ENCODE measurements at places on chromosomes 11 and 22.
A peak's percentile ranks its signal among the peaks of the same experiment; 100 is the strongest.

- DNase-seq, result no peak
Measured at GRCh38 chr11:68412593-68413475, 47.7 kb upstream of the PPP6R3 start.

- no peak for DNase-seq
Measured at GRCh38 chr11:17098038-17098437, 20.6 kb upstream of the RPS13 start.

DNA sequence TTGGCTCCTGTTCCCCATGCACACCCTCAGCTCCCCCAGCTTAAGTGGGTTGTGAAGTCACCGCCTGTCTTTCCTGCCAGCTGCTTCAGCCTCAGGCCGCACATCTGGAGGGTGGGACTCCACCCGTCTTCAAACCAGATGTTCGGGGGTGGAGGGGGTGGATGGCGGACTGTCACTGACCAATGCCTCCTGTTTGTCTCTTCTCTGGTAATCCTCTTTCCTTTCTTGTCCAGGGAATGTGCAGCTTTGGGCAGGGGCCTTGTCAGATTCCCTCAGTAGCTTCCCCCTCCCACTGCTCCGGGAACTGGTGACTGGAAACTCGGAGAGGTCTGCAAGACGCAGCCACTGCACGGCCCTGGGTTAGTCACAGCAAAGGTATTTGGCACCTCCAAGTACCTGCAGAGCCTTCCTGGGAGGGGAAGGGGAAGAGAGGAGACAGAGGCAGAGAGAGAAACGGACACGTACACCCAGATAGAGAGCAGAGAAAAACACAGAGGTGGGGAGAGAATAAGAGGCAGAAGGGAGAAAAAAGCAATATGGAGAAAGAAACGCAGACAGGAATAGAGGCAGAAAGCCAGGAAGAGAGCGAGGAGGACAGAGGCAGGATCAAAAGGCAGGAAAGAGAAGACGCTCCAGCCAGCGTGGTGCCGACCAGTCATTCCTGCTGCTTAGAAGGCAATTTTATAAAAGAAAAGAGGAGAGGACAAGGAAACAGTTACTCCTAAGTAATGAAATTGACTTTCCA, 56.1 kb upstream of the TIMP3 start:
- no peak for DNase-seq

- no peak for DNase-seq
Measured at GRCh38 chr11:73989156-73989555, 6.5 kb upstream of the UCP2 start.

DNA sequence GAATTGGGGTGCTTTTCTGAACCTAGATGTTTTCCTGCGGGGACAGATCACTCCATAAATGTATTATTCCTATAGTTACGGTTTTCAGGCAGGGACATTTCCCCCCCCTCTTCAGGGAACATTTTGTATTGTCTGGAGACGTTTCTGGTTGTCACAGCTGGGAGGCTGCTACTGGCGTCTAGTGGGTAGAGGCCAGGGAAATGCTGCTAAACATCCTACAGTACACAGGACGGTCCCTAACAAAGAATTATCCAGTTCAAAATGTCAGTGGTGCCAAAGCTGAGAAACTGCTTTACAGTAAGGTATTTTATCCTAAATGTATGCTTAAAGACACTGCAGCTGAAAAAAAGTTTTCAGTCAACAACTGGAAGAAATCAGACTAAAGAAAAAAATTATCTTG, 19.4 kb downstream of the PIWIL4 start:
- DNase-seq, result no peak

DNA sequence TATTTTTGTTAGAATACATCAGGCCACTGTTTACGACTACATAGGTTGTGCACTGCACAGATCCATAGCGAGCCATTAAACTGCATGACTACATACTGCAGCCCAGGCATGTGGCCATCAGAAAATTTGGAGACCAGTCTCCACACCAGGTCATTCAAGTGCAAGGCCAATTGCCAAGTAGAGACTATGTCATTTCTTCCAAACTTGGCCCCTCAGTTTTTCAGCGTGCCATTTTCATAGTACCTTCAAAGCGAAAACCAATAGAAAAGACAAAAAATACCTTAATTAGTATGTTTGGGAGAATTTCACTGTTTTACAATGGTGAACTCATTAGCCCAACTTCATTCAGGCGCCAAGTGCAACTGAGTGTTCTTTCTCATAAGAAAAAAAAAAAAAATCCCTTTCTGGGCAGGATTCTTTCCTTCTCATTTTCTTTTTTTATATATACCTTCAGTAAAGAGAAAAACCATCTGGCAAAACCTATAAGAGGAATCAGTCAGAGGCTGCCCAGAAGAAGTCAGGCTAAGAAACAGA, 30.4 kb downstream of the PAMR1 start:
- no peak for DNase-seq

DNA sequence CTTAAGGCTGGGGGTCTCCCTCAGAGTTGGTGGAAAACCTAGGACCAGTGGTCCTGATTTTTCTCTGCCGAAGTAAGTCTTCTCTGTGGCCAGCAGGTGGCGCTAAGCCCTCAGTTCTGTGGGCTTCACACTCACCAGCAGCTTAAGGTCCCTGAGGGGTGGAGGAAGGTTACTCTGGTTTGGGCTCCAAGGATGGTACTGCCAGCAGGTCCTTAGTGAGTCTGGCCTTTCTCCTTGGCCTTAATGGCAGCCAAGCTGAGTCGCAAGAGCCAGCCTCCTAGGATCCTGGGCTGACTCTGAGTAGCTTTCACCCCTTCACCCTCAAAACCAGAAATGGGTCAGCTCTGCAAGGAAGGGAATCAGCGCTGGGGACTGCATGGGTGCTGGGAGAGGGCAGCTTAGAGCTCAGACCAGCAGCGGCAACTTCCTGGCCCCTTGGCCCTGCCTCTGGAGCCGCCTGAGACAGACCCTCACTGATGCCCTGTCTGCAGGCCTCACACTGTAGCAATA, 4.4 kb downstream of the KCNJ11 start:
- peak; percentile 63 for DNase-seq

- DNase-seq, result no peak
Measured at GRCh38 chr11:2015025-2015424, 17.4 kb upstream of the H19 start.

DNA sequence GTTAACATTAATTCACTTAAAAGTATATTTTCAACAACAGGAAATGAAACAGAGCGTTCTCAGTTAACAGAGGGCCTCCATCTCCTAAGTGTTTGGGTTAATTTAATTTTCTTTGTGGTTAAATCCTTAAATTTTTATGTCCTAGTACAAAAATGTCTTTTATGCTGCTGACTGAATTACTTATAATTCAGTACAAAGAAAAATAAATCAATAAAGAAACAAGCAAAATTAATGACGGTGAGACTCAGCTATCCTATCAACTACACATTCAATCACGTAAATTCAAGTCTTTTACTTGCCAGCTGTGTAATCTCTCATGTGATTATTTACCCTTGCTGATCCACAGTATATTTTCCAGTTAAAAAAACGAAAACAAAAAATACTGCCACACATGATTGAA, 81.4 kb downstream of the BBOX1 start:
- no peak for DNase-seq

DNA sequence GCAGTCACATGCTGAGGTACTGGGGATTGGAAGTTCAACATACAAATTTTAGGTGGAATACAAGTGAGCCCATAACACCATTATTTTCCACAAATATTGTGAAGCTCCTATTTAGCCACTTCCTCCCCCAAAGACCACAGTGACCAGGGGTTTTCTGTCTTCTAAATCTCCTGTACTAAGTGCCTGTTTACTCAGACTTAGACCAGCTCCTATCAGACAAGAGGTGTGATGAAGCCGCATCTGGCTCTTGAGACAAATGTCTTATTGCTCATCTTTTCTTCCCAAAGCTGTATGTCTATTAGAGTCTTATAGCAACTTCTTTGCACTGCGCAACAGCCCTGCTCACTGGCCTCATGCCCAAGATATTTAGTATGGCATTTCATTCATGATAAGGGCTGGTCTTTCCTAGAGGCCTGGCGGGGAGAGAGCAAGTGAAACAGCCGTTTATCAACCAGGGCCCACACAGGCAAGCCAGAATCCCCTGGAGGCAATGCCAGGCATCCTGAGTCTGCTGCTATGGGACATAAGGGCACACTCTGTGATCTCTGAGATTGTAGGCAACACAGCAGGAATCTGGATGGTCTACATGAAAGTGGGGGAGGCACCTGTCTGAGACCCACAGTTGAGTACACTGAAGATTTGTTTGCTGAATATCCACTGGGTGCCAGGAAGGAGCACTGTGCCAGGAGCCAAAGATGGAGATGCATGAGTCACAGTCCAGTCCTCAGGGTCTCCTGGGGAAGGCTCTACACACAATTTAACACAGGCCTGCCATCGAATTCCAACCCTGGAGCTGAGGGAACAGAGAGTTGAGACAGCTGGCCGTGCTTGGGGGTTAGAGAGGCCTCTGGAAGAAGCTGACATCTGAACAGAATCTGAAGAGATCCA, 78.5 kb upstream of the NCAM1 start:
- DNase-seq, result no peak

GRCh38 chr11:20080032-20080685, 80.1 kb downstream of the DBX1 start:
- DNase-seq, result no peak
